Activated CD8-positive, alpha-beta T cell treated with anti-CD3 and anti-CD28 coated beads for 36 hours (primary cell): ENCODE measurements at places on chromosomes 4 and X. TPM values are rescaled to one million over a fixed set of nuclear protein-coding genes. Genes with fewer than 3 reads are reported as not detected.

- no peak overlapping the region for H3K27ac ChIP-seq
- peaks cover 7% of the 10 kb centered on the region for H3K27me3 ChIP-seq
- no peaks in the 10 kb centered on the region for H3K4me1 ChIP-seq
- no peak overlapping the region for H3K4me3 ChIP-seq
- peak; percentile 47 for DNase-seq
Observed at GRCh38 chr4:27318740-27319139, 458.1 kb downstream of the STIM2 start.

GRCh38 chr4:22233230-22233629, 282.6 kb downstream of the ADGRA3 start:
- H3K36me3 ChIP-seq = no peaks in the 10 kb centered on the region
- no peak for DNase-seq
- H3K4me1 ChIP-seq = peaks cover 2% of the 10 kb centered on the region
- no peak overlapping the region for H3K27ac ChIP-seq

- H3K4me3 ChIP-seq = no peak overlapping the region
- no peak overlapping the region for H3K27ac ChIP-seq
- no peaks in the 10 kb centered on the region for H3K36me3 ChIP-seq
- H3K27me3 ChIP-seq = no peaks in the 10 kb centered on the region
Observed at GRCh38 chr4:69994782-69995181, 984 bp upstream of the STATH start.

DNA sequence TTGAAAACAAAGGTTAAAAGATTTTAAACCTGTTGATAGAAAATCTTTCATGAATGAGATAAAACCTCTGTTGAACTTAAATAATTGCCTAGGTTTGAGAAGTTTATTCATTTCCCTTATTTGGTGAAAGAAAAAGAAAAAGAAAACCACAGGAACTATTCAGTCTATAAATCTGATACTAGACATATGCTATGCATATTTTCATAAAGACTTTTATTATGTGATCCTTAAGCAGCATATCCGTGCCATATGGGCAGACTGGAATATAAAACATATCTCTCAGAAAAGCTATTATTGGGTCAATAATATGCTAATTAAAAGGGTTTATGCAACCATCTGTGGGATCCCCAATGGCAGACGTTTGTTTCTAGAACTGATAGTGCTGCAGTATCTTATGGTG, 178.7 kb downstream of the RASL11B start:
- H3K27ac ChIP-seq = no peak overlapping the region
- no peak for DNase-seq
- no peaks in the 10 kb centered on the region for H3K27me3 ChIP-seq
- H3K4me1 ChIP-seq = peaks cover 3% of the 10 kb centered on the region
- no peak overlapping the region for H3K4me3 ChIP-seq

GRCh38 chr4:86512631-86513030, 81.5 kb upstream of the PTPN13 start:
- no peak for DNase-seq
- H3K4me1 ChIP-seq = no peaks in the 10 kb centered on the region
- no peak overlapping the region for H3K4me3 ChIP-seq
- H3K36me3 ChIP-seq = no peaks in the 10 kb centered on the region

- H3K36me3 ChIP-seq = no peaks in the 10 kb centered on the region
- H3K4me1 ChIP-seq = peaks cover 5% of the 10 kb centered on the region
- DNase-seq = no peak
- H3K27me3 ChIP-seq = no peaks in the 10 kb centered on the region
- no peak overlapping the region for H3K27ac ChIP-seq
Observed at GRCh38 chrX:44401151-44401550, 57.7 kb upstream of the EFHC2 start.

The TMEM271 gene
- total RNA-seq = not detected

The SSX2 gene
- not detected for total RNA-seq

The DDX3X gene
- total RNA-seq = 172 TPM
